ENCODE measurements at places on chromosomes 5 and 9. TPM values are rescaled to one million over a fixed set of nuclear protein-coding genes. Genes with fewer than 3 reads are reported as not detected.

Gene SMIM33
- polyA plus RNA-seq: 0.74 TPM

Gene CMYA5
- not detected for polyA plus RNA-seq

Gene PCDHB11
- not detected for polyA plus RNA-seq

Gene PTGDS
- polyA plus RNA-seq: 0.47 TPM

Gene SMIM27
- 99.0 TPM for polyA plus RNA-seq

Gene PTPA
- polyA plus RNA-seq: 15.2 TPM
